ENCODE measurements at places on chromosomes 11 and 22.

DNA sequence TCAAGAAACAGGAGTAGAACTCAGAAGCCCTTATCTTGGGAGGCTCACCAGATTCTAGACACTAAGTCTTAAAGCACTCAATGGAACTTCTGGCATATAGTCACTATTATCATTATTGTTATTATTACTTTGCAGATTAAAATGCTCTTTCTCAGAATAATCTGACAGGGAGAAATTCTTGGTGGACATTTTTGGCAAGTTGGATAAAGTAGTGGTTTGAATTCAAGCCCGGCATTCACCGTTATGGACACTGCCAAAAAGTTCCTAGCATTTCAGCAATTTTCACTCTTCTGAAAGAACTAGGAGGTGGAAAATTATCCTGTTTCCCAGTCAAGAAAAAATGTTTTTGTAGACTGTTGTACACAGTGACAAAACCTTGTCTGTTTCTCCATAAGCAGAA, 179.6 kb upstream of the ISX start:
- no peak for DNase-seq

GRCh38 chr11:2974272-2974671, 17.9 kb downstream of the NAP1L4 start:
- no peak for DNase-seq

DNA sequence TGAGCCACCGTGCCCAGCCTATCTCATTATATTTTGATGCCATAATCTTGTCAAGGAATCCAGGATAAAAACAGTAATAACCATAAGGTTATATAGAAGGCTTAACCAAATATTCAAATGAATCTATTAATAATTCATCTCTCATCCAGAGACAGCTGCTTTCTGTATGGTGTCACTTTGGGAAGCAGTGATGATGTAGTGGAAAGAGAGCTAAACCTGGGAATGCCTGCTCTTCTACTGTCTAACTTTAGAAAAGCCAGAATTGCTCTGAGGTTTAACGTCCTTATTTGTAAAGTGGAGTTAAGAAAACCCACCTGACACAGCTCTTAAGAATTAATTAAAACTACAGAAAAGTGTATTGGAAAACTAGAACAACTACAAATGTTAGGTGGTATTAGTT, 29.3 kb upstream of the OR10D3 start:
- DNase-seq, result no peak

DNA sequence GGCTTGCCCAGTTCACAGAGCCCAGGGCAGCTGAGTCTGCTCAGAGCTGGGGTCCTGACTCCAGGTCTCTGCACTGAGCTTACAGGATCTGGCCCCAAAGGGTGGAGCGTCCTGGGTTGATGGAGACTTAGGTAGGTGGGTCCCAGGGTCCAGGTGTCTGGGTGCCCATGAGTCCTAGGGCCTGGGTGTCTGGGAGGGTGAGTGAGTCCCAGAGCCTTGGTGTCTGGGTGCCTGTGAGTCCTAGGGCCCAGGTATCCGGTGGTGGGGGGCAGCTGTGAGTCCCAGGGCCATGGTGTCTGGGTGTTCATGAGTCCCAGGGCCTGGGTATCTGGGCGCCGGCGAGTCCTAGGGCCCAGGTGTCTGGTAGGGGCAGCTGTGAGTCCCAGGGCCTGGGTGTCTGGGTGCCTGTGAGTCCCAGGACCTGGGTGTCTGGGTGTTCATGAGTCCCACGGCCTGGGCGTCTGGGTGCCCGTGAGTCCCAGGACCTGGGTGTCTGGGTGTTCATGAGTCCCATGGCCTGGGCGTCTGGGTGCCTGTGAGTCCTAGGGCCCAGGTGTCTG, 1505.6 kb downstream of the BRD1 start:
- no peak for DNase-seq

- DNase-seq, result no peak
These were observed 3.0 kb downstream of the YWHAH start for GRCh38 chr22:31947296-31947695.

DNA sequence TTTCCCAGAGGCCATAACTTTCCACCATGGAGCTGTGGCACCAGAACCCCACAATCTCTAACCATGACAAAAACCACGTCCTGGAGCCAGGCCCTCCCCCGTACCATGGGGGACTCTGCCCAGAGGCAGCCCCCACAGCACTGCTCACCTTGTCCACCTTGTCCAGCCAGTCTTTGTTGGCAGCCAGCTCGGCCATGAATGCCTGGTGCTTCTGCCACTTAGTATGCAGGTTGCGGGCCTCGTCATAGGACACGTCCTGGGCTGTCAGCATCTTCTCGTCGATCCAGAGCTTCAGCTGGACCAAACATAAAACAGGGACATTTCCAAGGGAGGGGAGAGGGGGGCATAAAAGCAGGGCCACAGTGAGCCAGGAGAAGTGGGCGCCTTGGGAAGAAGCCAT, 20.8 kb upstream of the RBM4B start:
- no peak for DNase-seq

DNA sequence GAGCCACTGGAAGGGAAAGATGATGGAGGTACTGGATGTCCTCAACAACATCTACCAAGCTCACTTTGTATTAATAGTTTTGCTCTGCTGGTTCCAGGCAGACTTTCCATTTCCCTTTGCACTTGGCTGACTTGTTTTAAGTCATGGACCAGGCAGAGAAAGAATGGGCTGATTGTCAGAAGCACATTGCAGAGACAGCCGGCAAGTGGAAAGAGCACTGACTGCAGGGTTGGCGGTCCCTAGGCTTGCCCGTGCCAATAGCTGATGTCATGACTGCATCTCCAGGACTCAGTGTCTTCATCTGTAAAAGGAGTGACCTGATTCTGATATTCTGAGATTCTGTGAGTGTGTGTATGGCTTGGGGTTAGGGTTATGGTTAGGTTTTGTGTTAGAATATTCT, 20.9 kb upstream of the NNMT start:
- no peak for DNase-seq

DNA sequence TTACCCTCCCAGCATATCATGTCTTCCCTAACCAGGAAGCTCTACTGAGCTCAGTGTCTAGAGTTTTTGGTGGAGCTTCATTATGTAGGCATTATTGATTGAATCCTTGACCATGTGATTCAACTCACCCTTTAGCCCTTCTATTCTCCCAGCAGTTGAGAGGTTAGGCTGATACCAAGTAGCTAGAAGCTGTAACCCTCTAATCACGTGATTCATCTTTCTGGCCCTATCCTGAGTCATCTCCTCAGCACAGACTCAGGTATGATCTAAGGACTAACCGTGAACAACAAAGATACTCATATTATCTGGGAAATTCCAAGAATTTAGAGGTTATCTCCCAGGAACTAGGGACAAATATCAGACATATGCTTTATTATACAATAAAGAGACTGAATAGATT, 625.5 kb downstream of the JRKL start:
- no peak for DNase-seq

GRCh38 chr22:39214006-39214382, 30.8 kb downstream of the PDGFB start:
- DNase-seq, result no peak

DNA sequence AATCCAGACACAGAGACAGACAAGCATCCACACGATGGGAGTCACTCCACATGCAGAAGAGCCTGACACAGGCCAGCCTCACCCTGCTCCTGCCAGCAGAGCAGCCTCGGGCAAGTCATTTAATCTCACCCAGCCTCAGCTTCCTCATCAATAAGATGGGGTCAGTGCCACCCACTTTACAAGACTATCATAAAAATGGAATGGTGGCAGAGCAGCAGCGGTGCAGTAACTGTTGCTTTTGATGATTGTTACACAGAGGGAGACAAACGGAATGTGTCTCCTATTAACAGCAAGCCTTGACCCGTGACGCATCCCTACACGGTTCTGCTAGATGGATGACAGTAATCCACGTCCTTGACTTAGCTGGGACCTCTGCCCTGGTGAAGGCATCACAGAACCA, 26.0 kb upstream of the ARFGAP3 start:
- no peak for DNase-seq

DNA sequence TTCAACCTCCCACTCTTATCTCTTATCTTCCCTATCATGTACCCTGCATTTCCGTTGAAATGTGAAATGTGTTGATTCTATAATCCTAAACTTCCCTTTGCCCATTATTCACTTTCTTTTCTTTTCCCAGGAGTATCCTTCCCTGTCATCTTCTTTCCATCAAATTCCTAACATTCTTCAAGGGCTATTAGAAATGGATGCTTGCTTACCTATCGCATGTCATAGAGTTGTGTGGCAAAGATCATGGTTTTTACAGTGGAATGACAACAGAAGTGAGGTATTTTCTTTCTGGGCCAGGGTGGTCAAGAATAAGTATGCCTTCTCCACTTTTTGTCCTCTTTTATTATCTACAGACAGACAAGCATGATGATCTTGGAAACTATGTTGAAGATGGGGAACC, 124.4 kb upstream of the SLC5A12 start:
- DNase-seq, result no peak

DNA sequence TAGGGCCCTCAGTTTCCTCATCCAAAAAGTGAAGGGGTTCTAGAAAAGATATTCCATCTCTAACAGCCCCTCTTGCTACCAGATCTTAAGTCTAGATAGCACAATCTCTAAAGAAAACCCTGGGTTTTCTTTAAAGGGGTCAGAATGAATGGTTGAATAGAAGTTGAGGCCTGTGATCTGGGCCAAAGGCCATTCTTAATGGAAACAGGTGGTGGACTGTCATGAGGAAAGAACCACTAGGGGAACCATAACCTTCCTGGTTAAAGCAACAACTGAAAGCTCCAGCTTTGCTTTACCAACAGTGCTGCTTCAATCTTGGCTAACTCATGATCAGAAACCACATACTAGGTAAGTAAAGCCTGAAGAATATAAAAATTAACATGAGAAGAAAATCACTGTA, 1.8 kb downstream of the CELF1 start:
- no peak for DNase-seq

All from GM04503 (cell line).